ENCODE measurements at places on chromosomes 3 and 15.

DNA sequence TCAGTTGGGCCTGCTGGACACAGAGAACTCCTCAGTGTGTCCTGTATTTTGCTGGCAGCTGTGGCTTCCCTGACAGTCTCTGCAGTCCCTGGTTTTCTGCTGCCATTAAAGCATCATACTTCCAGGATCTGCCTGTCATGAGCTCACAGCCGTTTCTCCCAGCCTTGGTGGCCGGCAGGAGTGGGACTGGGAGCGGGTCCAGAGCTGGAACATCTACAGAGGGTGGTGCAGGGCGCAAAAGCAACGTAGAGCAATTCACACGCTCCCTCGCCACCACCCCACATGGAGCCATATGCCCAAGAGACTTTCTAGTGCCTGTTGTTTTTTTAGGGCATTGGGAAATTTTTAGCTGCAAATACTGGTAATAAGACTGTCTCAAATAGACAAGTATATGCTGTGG lies 33.6 kb downstream of the ABTB1 start:
- DNase-seq: peak; percentile 46

GRCh38 chr15:84992157-84992944 lies 10.7 kb downstream of the PDE8A start:
- no peak for DNase-seq

DNA sequence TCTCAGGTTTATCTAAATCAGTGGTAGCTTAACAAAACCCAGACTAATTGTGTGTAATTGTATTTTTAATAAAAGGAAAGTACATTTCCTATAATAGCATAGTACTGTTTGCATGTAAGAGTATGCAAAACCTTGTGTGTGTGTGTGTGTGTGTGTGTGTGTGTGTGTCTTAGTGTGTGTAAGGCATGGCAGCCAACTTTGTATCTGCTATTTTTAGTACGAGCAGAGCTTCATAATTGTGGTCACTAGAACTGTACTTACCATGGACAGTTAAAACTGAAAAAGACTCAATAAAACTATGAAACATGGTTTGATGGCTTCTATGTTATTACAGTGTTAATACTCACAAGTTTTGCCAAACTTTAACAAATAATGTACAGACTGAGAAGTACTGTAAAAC lies 6.2 kb downstream of the P2RY1 start:
- DNase-seq: no peak

- DNase-seq: no peak
These were observed 133.6 kb downstream of the CLSTN2 start for GRCh38 chr3:140068494-140069017.

DNA sequence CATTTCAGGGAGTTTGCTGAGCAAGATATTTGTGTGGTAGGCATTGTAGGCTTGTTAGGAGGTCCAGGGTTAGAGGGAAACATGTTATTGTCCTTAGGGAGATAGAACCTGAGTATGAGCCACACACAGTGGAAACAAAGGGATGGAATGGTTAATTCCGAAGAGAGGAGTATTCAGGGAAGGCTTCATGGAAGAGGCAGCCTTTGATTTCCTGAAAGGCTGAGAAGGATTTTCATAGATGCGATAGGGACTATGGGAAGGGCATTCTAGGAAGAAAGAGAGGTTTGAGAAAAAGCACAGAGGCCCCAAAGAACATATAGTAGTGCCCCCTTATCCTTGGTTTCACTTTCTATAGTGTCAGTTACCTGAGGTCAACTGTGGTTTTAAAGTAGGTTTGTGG lies 81.7 kb downstream of the RAB11A start:
- DNase-seq: no peak

DNA sequence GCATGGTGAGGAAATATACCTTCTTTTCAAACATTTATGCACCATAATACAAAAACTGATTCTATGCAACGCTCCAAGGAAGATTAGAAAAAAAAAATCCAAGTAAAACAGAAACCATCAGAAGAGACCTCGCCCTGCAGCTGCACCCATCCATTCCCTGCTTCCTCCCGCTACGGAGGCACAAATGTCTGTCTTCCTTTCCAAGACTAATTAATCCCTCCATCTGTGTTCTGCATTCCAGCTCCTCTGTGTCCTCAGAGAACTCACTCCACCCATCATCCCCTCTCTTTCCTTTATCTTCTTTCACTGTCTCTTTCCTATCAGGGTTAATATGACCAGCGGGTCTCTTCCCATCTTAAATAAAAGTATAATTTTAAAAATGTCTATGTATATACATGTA lies 196.1 kb downstream of the ADAMTSL3 start:
- no peak for DNase-seq

- no peak for DNase-seq
These were observed 4.1 kb upstream of the MB21D2 start for GRCh38 chr3:192921793-192922192.

DNA sequence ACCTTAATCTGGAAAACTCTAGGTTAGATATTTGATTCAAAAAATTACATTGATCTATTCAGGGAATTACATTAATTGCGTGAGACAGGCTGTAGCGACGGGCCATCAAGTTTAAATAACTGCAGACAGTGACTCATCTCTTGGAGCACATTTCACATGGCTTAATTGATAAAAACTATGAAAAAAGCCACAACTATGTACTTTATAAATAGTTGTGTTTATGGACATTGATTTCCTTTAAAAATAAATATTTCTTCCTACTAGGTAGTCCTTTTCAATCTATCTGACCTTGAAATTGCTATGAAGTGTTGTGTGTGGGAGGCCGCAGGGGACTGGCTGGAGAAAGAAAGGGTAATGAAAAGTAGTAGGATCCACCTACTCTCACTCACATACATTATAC lies 157.8 kb downstream of the IL1RAP start:
- DNase-seq: no peak

DNA sequence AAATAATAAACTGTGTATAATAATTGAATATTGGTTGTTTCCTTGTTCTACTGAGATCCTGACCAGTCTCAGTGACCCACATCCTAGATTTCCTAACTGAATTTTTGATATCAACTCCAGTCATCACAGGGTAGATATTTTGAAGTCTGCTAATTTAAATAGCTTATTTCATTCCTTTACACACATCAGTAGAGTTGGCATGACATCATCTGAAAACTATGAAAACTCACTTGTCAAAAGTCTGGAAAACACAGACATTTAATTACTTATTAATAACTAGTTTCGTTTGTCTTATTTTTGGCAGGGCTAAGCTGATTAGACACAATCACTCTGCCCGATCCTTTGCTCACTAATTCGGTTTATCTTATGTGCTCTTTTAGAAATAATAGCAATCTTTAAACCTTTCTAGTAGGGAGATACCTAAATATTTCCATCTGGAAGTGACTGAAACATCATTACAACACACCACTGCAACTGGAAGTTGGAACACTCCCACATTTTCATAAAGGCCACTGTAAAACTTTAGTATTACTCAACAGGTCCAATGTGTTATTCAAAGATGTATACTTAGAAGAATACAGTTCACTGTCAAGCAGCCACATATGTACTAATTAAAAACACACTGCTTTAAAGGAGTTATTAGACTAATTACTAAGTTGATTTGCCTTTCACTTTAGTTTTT lies 198.4 kb upstream of the ZNF717 start:
- DNase-seq: no peak

DNA sequence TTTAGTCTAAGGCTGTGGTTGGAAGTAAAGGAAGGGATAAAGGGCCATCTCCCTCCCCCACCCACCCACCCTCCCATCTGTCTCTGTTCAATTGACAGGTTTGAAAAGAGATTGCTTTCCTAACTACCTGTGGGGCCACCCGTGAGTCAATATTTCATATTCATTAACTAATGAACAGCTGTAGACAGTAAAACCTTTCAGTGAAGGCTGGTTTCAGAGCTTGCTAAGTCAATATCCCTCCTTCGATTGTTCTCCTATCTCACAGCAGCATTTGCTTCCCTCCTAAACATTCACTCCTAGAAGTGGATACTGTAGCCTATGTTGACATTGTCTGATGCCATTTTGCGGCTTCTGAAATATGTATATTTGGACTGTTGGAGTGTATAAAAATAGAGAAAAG lies 85.9 kb upstream of the SYNPR start:
- DNase-seq: no peak

- peak; percentile 76 for DNase-seq
These were observed 58.0 kb downstream of the GABRG3 start for GRCh38 chr15:27028858-27029477.

DNA sequence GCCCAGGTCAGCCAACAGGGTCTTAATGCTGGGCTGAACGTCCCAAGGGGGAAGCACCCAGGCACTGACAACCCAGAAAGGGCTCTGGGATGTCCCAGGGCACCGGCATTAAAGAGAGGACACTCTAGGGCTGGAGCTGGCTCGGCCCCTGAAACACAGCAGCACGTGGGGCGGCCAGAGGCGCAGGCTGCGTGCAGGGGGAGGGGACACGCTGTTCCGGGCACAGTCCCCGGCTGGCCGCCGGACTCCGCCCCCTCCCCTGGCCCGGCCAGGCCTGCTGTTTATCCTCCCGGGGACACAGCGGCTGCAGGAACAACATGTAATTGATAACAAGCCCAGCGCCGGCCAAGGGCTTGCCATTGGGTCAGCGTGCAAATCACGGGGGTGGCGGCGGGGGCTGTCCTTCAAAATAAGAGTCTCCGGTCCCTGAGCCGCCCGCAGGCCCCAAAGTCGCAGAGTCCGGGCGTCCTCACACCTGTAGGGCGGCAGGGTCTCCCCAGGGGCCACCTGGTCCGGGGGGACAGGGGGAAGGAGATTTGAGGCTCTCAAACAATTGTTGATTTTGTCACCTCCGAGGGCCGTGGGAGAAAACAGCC lies 1.3 kb downstream of the KLF15 start:
- peak; percentile 95 for DNase-seq

DNA sequence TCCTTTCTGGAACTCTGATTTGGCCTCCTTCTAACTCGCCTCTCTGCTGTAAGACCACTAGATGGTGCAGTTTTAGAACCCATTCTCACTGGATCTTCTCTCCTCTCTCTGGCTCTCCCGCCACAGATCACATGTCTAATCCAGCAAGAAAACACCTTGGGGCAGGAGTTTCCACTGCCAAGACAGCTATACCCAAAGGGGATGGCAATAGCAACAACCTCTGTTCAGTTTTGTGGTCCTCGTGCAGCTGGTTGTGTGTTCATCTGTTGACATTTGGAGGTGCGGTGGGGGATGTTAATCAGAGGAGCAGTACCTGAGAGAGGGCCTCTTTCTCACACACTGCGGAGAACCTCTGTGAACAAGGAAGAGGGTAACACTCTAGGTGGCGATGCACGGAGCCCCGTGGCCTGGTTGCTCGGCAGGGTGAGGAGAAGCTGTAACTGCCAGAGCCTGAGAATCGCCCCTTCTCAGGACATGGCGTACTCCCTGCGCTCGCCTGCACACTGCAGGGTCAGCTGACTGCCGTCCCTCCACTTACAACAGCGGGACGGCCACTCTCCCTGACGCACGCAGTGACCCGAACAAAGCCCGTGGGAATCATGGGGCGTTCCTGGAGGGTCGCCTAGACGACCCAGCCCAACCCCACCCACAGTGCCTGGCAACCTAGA lies at the start of gene TEX55:
Gene TEX55, plus strand, starts transcription at position 666 of the 668 bp plus-strand sequence. CDS start 25 bp downstream, outside the sequence.
- no peak for DNase-seq

GRCh38 chr15:56675930-56676329 lies 57.4 kb downstream of the ZNF280D start:
- no peak for DNase-seq

DNA sequence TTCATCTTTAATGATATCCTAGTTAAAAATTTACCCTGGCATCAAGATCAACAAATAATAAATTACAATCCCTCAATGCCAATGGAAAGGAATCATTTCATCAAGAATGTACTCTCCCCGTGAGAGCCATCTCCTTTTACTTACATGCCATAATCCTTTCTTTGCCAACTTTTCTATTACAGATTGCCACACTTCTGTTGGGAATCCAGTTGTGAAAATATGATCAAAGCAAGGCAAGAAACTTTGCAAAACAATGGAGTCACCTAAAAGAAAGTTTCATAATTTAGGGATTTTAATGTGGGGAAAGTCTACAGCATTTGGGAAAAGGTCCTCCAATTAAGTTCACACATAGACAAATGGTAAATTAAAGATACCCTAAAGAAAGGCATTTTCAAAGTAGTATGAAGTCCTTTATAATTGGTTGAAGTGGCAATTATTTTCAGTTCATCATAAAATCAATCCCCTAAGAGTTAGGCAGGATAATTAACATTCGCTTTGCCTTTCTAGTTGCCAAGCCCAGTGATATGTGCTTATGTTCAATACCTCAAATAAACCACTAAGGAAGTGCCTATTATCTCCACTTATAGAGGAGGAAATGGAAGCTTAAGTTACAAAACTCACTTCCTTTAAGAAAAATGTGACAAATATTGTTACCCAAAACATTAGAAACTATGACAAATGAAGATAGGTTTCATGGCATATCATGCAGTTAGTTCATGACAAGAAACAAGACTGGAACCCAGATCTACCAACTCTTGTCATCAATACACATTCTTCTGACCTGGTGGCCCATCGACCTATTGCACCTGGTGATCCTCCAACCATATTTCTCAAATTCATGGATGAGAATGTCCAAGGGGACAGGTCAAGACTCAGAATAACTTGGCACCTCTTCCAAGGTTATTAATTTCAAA lies 49.1 kb downstream of the TRANK1 start:
- DNase-seq: no peak

DNA sequence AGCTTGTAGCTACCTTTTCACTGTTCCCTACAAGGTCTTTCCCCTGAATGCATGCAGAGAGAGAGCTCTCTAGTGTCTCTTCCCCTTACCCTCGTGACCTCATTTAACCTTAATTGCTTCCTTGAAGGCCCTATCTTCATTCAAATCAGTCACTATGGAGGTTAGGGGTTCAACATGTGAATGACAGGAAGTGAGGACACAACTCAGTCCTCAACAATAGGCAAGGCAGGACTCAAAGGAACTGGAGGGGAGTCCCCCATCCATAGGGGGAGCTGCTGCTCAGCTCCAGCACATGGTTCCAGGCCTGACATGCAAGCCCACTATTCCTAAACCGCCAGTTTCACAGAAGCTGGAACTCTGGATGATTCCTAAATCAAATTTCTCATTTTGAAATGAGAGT lies 33.8 kb upstream of the GYG1 start:
- DNase-seq: no peak

DNA sequence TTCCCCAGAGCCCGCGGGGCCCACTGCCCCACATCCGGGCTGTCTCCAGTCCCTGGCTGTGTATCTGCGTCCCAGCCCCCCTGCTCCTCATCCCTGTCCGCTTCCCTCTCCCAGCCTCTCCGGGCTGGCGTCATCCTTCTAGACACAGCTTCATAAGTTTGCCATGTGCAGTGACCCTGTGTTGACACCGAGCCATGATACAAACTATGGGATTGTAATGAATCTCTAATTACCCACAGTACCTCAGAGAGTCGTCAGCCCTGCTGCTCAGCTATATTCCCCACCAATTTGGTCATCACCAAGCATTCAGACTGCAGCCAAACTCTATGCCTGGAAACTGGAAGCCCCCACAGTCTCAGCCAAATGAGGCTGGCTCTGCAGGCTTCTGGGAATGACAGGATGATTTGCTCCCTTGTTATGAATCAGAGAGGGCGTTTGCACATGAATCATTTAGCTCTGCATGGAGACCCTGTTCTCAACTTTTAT lies 466.1 kb upstream of the ATP11B start:
- DNase-seq: peak; percentile 5

- DNase-seq: peak; percentile 89
These were observed 11.3 kb upstream of the LIMD1 start for GRCh38 chr3:45583021-45583851.

Measured in dorsolateral prefrontal cortex (tissue), 122 donors.